DMS79 (cell line): ENCODE measurements at places on chromosomes 3 and 15.

DNA sequence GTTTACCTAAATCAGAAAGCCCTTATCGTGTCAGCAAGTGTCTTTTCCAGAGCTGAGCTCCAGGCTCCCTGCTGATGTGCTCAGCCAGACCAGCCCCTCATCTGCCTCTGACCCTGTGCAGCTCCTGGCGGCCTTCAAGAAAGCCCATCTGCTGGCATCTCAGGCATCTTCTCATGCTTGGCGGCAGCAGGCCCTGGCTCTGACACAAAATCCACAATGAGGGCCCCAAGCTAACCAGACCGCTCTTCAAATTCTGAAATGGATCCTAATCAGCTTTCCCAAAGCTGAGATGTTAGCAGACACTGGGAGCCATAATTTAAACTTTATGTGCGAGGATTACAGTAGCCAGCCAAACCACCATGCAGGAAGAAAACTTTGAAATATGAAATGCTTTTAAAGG, 50.8 kb upstream of the CTDSPL start:
- no peak for DNase-seq

DNA sequence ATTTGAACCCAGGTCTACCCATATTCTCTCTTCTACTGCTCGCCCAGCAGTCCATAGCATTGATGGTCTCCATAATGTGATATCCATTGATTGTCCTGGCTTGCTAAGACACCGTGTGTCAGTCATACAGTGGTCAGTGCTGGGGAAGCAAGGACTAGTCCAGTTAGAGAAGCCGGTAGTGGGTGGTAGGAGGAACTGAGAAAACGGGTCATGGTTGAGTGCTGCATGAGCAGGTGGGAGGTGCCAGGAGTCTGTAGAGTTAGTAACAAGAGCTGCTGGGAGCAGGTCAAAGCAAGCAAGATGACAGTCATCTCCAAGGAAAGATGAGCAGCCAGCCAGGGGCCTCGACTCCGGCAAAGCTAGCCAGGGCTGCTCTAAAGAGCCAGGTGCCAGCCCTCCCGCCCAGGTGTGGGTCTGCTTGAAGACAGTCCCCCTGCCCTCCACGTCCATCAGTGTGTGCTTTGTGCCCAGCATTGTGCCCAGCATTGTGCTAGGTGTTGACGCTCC, 29.5 kb upstream of the USP3 start:
- DNase-seq: no peak

DNA sequence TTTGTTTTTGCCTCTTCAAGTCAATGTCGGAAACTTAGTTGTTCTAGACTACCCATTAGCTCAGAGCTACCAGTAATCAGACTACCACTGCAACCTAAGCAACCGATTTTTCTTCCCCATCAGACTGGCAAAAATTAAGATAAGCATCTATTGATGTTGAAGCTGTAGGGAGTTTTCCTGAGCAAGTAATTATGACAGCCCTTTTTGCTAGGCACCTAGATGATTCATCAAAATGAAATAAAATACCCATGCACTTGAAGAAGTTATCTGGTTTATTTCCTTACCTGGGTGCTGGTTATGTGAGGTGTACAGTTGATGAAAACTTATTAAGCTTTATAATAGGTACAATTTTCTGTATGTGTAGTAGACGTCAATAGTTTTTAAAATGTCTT, 554 bp upstream of the COMMD4 start:
- DNase-seq: no peak

GRCh38 chr3:133887074-133887802, 8.4 kb downstream of the RAB6B start:
- DNase-seq: no peak

DNA sequence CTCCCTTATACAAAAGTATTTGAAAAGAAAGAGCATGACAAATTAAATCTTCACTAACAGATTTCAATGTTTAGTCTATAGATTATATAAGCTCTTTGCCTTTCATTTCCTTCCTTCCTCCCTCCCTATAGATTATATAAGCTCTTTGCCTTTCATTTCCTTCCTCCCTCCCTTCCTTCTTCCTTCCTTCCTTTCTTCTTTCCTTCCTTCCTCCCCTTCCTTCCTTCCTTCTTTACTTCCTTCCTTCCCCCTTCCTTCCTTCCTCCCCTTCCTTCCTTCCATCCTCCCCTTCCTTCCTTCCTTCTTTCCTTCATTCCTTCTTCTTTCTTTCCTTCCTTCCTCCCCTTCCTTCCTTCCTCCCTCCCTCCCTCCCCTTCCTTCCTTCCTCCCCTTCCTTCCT, 209.8 kb upstream of the CBLB start:
- no peak for DNase-seq

- no peak for DNase-seq
Measured at GRCh38 chr15:20356911-20357480, 184.6 kb downstream of the GOLGA6L6 start.

DNA sequence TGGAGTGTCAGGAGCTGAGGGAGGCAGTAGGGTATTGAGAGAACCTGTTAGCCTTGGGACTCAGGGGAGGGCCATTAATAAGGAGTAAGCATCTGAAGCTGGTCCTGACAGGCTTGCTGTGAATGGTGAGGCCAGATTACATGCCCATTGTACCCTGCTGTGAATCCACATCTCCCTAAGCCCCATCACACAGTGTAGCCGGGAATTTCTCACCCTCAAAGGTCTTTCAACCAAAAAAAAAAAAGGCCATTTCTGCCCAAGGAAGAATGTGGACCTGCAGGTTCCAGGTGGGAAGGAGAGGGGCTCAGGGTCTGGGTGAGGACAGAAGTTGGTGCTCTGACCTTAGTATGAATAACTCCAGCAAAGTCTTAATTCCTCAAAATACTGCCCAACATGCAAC, 37.2 kb downstream of the MAGEF1 start:
- no peak for DNase-seq

- DNase-seq: no peak
Measured at GRCh38 chr3:108879915-108880314, 57.3 kb downstream of the TRAT1 start.
